Left ventricle myocardium superior (tissue), 1 donor: ENCODE measurements at places on chromosomes 6 and 20. TPM values are rescaled to one million over a fixed set of nuclear protein-coding genes. Genes with fewer than 3 reads are reported as not detected.

DNA sequence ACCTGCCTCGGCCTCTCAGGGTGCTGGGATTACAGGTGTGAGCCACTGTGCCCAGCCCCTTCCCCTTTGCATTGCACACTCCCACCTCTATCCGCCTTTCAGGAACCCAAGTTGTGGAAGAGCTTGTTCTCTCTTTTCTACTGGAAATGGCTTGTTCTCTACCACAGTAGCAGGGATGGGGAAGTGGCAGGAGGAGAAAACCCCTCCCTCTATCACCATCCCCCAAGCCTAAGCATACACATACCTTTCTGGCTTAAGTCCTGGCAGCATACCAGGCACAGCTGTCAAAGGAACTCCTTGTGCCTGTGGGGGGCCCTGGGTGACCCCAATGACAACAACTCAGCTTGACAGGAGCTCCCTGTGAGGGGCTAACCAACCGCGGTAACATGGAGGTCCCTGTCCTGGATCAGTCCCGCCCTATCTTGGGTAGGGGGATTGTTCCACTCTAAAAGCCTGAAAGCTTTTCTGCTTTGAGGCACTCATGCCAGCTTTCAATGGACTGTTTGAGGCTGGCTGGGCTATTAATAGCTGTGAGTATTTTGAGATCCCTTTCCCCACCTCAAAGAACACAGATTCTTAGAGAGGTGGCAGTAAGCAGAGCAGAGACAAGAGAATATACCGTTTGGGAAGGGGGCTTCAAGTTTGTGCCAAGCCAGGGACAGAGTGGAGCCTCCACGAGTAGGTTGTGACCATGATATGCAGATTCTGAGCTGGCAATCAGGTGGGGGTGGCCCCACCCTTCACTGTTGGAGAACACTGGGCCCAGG lies 2.3 kb downstream of the KLHDC3 start:
- DNase-seq = peak; percentile 54

DNA sequence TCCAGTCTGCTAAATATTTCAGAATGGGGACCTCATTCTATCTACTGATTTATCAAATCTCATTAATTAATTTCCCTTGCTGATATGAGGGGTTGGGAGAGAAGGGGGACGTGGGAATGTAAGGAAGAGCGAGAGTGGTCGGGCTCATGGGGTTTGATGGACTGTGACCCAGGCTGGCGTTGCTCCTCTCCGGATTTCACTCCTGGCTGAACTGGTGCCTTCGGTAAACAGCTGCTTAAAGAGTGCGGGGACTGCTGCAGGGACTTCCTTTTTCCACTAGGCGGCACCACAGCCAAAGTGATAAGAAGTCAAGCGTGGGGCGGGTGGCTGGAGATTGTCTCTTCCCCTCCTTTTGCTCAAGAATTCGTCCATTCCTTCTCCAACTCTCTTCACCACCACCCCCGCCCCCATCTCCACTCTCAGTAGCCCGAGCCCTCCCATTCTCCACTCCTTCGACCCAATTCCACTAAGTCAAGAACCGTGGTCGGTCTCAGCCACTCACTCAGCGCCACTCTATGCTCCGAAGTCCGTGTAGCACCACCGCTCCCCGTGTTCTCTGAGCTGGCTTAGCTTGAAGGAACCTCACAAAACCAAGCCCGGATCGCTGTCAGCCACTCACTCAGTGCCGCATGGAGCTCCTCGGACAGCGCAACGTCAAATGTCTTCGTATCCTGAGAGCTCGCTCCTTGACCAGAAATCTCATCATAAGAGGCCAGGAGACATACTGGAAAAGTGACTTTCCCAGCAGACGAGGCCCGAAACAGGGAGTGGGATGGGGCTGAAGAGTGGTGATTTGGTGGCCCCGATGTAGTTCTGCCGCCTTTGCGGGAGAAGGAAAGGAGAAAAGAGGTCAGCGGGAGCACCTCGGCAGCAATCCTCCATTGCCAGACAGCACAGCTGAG lies 9.7 kb downstream of the TRIM31 start:
- peak; percentile 85 for DNase-seq

DNA sequence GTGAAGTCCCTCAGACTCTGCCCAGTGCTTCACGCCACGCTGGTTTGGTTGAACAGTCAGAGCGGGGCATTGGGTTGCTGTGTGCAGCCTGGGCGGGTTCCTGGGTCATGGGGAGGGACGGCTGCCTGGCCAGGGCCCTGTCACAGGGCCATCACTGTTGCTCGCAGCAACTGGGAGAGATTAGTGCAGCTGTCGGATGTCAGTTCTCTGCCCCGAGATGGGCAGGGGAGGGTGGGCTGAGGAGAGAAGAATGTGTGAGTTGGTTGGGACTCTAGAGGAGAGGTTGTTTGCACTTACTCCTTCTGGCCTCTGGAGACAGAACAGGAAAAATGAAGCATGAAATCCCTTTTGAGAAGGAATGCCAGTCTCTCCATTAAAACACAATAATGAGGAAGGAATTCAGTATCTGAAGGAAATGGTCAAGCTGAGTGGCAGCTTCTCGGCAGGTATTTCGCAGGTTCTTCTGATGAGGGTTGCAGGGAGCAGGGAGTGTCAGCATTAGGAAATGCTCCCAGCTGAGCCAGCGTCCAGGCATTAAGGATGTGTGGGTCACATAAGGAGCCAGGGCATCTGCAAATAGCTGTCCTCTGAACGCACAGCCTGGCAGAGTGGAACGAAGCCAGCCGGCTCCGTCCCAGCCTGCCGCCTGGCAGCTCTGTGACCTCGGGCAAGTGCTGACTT lies 95.9 kb downstream of the SSR1 start:
- peak; percentile 79 for DNase-seq

DNA sequence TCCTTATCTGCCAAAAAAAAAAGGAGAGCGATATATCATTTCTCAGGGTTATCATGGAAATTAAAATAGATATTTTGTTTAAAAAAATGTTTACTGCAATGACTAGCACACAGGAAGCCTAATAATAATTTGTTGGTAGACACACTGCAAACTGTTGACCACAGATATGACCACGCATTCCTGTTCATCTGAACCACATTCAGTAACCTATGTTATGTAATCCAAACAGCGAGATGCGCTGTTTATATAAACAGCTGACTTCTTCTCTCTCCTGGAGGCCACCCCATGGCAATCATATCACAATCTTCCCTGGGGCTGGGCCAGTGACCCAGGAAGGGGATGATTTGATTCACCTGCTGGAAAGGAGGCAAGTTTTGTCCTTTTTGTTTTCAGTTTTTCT lies 129.3 kb upstream of the UST start:
- DNase-seq = no peak

DNA sequence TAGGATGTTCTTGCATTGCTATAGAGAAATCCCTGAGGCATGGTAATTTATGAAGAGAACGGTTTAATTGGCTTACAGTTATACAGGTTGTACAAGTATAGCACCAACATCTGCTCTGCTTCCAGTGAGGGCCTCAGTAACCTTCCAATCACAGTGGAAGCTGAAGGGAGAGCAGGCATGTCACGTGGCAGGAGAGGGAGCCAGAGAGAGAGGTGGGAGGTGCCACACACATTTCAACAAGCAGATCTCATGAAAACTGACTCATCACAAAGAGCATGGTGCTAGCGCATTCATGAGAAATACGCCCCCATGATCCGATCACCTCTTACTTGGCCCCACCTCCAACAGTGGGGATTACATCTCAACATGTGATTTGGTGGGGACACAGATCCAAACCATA lies 871.2 kb downstream of the TFAP2A start:
- DNase-seq = no peak

DNA sequence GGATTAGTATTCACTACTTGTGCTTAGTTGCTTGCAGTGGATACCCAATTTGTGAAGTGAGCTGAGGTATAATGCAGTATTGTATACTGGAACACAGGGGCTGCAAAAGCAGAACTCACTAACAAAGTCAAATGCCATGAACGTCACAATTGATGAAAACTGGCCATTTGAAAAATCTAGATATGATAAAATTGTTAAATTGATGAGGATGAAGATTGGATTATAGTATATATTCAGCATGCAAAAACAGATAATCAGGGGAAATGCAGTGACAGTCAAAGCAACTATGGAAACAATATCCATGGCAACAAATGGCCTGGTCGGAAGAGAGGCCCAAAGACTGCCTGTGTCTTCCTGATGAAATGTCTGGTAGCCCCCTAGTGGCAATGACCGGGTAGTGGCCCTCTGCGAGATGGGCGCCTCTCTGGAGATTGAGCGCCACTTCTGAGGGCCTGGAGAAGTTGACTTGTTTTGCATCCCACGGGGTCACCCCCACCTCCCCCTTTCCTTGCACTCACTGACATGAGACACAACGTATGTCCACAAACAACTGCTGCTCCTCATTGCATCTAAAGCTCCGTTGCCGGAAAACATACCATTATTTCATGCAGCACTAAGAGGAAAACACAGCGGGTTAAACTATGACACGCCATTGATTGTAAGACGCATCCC lies 43.6 kb downstream of the C6orf15 start:
- peak; percentile 82 for DNase-seq

DNA sequence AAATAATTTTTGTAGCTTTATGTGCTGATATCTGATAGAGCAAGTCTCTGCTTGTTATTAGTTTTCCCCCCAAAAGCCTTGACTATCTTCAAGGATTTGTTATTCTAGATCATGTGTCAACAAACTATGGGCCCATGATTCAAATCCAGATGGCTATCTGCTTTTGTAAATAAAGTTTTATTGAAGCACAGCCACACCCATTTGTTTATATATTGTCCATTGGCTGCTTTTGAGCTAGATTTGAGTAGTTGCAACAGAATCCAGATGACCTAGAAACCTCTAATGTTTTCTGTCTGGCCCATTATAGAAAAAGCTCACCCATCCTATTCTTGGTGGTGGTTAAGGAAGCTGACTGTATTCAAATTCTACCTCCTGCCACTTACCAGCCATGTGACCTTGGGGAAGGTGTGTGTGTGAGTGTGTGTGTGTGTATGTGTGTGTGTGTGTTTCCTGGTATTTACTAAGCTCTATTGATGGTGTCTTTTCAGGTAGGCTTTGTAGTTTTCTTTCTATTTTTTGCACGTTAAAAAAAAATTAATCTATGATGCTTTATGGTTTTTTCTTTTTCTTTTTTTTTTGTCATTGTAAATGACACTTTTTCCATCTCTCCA lies 1.3 kb upstream of the GTSF1L start:
- no peak for DNase-seq

DNA sequence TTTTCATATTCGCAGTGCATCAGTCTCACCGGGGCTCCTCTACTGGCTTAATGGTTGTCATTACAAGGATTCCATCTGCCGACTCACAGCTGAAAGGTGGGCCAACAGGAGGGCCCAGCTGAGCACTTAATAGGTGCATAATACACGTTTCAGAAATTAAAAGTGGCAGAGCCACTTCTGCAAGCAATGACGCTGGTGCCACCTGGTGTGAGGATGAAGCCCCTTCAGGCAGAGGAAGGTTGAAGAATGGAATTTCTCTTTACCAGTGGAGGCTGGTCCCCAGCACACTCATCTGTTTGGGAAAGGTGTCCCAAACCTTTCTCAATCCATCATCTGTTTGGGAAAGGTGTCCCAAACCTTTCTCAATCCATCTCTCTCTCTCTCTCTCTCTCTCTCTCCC lies 8.2 kb upstream of the STMND1 start:
- no peak for DNase-seq

DNA sequence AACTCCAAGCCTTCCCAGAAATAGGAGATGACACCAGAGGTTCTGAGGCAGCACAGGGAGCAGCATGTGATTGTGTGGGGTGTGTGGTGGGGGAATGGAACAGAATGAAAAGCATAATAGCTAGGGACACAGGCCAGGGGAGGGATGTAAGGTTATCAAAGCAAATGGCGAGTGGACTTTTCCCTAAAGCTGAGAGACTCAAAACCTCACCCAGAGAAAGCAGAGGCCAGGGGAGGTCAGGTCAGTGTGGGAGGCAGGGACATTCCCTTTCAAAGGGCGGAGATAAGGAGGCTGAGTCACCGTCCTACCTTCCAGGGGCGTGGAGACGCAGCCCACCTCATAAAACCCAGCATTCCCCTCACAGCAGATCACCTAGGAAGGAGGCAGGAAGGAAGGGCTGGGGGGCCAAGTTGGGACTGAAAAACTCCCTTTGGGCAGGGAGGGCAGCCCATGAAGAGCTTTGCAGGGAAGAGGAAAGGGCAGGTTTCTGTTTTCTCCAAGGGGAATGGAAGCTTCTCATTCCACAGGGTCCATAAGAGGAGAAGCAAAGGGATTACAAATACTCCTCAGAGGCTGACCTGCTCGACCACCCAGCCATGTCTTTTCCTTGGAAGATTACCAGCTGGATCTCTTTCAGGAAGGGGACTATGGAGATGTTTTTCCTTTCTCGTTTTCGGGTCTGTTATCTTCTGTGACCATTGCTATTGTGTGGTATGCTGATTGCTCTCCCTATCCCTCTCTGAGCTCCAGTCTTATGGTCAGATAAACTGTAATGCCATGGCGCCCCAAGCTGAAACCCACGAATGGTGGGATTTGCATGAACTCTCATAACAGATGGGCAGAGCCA lies 9.6 kb upstream of the LY6G5C start:
- DNase-seq = peak; percentile 6

DNA sequence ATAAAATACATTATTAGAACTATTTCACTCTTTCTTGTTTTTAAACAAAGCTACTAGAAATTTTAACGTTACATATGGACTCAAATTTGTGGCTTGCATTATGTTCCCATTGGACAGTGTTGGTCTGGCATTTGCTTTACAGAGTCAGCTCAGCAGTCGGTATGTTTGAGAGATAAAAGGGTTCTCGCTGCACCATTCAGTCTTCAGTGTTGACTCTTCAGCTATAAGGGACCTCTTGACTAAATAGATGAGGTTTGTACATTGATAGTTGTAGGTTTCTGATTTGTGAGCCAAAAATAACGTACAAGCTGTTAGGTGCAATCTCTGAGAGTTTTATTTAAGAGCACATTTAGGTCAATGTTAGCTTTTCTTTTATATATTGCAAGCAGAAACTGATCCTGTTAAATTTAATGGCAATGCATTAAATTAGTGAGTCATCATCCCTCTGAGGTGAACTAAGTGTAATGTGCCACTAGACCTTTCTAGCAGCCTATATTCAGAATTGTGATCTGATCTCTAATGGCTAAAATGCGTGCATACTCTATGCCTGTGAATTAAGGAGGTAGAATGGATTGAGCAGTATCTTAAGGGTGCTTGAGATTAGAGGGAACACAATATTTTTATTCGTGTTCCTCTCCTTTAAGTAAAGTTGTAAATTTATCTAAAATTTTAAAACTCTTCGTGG lies 485.6 kb upstream of the SYNCRIP start:
- DNase-seq = no peak

GRCh38 chr6:72946774-72947173 lies 278.5 kb downstream of the KHDC1L start:
- no peak for DNase-seq

DNA sequence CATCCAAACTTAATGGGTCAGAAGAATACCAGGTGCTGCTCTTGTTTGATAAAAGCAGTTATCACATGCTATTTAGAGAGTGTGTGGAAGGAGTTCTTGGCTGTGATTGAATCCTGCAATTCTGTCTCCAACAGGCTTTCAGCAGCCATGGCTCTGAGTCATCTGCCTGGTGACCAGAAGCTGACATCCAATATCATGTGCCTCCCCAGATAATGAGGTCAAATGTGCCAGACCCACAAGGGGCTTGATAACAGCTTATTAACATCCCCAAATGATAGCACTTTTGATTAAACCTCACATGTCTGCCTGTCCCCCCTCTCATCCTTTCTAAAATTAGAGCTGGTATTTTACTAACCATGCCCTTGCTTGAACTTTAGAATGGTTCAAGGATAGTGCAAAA lies 175.7 kb upstream of the PLN start:
- peak; percentile 60 for DNase-seq

Gene RNF182
- 0.10 TPM for total RNA-seq

Gene BANF2
- total RNA-seq = not detected

Gene EYS
- total RNA-seq = not detected

Gene DEFB123
- total RNA-seq = not detected

Gene MUC22
- total RNA-seq = 0.22 TPM

Gene HDGFL1
- not detected for total RNA-seq

Gene SLC17A2
- not detected for total RNA-seq

Gene TSBP1
- total RNA-seq = not detected
